ENCODE measurements at places on chromosomes 5 and 9.

DNA sequence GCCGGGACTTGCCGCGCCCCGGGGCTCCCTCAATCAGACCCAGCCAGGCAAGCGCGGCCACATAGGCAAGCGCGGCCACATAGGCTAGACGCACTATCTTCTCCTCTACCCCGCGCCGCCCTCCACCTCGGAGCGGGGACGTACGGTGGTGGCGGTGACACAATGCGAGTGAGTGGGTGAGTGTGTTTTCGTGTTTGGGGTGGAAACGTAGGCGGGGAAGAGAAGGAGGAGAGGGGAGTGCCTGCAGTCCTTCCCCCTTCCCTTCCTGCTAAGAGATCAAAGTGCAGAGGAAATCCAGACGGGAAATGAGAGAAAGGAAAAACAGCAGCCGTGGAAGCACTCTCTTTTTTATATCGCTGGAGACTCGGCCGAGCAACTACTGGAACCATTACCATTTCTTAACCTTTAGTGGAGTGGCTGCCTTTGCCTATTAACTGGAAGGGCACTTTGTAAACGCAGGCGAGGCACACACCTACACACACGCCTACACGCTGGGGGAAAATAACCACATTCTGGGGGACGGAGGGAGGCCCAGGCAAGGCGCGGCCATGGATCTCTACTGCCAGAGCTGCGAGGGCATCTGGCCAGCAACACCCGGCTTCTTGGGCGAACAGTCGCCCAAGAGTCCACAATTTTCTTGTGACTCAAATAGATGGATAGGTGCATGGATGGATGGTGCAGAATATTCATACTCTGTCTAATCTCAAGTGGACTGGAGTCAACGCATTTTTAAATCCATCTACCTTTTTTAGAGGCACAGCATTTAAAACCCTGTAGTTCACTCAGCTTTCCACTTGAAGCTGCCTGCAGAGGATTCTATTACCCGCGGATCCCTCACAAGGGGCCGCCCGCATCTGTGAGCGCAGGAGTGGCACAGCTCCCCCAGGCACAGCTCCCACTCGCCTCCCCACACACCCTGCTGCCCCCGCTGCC lies 2.1 kb downstream of the EDIL3 start:
- DNase-seq: peak; percentile 19

DNA sequence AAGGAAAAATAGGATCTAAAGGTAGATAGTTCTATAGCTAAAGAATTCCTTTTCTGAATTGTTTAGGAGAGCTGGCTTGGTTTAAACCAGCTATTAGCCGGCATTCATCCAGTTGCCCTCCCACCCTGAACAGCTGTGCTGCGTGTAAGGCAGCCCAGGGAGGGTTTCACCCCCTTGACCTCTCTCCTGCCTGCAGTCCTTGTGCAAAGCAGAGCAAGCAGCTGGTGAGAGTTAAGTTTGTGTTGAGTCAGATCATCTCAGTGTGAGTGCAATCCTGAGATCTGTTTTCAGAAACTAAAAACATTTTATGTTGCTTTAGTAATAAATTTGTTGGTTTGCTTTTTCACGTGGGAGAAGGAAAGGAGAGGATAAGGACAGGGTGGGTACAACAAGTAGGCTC lies 13.0 kb downstream of the SLC25A25 start:
- peak; percentile 88 for DNase-seq

DNA sequence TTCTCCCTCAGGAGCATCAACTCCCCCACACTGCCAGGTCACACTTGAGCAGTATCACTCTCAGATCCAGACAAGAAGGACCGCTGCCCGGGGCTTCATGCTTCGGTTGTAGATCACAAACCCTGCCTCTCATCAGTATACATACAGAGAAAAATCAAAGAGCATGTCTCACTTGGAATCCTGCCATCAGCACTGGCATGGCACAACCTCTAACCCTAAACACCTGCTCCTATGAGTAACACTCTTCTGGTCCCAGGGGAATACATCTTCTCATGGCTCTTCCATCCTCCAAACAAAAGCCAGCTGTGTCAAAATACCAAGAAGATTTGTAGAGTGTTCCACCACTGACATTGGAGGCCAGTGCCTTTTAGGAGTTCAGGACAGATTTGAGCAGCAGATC lies 84.8 kb upstream of the MIER3 start:
- DNase-seq: no peak

DNA sequence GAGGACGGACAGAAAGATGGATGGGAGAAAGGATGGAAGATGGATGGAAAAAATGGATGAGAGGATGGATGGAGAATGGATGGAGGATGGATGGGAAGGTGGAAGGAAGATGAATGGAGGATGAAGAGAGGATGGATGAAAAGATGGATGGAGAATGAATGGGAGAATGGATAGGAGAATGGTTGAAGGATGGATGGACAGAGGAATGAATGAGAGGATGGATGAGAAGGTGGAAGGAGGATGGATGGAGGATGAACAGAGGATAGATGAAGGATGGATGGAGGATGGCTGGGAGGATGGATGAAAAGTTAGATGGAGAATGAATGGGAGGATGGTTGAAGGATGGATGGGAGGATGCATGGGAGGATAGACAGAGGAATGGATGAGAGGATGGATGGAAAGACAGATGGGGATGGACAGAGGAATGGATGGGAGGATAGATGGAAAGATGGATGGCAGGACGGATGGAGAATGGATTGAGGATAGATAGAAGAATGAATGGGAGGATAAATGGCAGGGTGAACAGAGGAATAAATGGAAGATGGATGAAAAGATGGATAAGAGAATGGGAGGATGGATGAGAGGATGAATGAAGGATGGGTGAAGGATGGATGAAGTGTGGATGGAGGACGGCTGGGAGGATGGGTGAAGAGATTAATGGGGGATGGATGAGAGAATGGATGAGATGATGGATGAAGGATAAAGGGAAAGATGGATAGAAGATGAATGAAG lies 217.7 kb upstream of the IER5L start:
- no peak for DNase-seq

- peak; percentile 16 for DNase-seq
These were observed 56.7 kb upstream of the EQTN start for GRCh38 chr9:27353474-27354229.

DNA sequence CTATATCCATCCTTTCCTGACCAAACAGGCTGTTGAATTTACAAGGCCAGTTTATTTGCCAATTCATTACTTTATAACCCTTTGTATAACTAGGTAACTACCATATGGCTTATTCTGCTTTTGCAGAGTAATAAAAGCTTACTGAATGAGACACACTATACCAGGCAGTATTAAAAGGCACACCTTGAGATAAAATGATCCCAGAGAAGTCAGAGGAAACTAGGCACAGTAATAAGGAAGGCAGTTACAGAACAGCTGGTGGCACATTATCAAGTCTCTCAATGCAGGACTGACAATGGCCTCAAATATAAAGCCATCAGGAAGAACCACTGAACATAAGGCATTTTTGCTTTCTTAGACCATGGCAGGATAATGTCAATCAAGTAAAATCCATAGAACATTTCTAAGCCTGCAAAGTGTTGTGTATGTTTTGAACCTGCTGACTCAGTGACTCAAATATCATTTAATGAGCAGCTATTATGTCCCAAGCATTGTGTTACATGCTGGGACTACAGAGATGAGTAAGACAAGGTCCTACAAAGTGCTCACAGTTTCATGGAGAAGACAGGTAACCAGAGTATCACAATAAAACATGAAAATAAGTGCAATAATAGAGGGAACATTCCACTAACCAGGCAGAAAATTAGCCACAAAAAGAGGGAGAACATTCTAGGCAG lies 52.5 kb downstream of the OXCT1 start:
- no peak for DNase-seq

- DNase-seq: peak; percentile 74
These were observed 71.6 kb upstream of the FRRS1L start for GRCh38 chr9:109238655-109239054.

DNA sequence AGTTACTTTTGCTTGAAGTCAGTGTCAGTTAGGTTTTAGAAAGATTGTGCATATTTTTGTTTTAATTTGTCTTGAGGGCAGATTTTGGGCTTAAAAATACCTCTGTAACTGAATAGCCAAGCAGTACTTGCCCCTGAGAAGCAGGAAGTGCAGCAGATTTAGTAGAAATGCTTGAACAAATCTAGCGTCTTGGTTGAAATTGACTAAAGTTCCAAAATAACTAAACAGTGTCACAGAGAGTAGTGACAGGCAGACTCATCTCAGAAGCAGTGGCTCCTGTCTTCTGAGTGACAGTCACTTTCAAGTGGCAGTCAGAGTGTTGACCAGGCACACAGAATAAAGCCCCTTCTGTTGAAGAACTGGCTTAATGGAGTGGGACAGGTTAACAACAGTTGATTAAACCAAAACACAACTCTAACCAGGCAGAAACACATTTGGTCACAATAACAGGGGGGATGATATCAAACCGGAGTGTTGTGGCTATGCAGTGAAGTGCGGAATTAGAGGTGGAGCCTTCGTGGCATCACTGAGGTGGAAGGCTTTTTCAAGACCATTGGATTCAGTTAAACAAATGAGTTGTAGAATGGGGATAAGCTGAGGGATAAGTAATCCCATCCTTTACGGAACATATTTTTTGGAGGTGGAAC lies 29.1 kb downstream of the TRIO start:
- DNase-seq: no peak

DNA sequence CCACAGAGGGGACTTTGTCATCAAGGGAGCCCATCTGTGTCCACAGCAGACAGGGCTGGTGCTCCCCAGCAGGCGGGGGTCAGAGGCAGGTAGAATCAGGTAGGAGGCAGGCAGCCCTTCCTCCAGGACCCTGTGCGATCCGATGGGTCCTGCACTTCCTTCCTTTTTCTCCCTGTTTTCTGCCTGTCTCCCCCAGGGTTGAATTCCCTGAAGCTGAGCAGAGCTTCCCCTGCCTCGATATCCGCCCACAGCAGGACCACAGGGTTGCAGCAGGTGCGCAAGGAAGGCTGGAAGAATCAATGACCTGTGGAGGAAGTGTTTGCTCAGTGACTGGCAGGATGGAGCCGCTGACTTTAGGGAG lies 69.2 kb downstream of the MRPL36 start:
- DNase-seq: no peak

- DNase-seq: no peak
These were observed 106.1 kb upstream of the ALDH1B1 start for GRCh38 chr9:38286357-38286756.

- DNase-seq: peak; percentile 47
These were observed 8.2 kb downstream of the NR2F1-AS1 start for GRCh38 chr5:93572608-93573353.

GRCh38 chr9:93248386-93249040 lies 64.6 kb downstream of the WNK2 start:
- no peak for DNase-seq

GRCh38 chr9:93303258-93303771 lies 119.4 kb downstream of the WNK2 start:
- peak; percentile 7 for DNase-seq

DNA sequence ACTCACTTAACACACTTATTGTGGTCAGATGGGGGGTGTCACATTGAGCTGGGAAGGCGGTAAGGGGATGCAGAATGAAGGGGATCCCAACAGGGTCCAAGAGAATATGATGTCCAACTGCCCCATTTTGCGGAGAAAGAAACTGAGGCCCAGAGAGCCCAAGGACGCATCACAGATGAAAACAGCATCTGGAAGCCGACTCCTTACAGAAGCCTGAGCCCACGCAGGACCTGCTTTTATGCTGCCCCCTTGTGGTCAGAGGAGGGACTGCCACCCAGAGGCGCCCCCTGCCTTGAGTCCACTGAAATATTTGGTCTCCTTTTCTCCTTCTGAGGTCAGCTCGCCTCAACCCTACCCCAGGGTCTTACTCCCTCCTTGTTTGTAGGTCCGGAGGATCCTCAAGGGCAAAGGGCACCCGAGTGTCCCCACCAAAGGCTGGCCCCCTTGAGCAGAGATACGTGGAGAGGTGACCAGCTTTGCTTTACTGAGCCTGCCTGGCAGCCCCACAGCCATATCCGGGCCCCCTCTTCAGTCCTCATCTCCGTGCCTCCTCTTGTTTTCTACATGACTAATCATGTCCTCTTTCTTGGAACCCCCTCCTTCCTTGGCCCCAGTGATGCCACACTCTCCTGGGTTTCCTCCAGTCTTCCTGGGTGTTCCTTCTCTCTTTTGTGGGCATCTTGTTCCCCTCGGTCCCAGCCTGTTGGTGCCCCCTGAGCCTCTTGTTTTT lies 30.0 kb upstream of the TTLL11 start:
- peak; percentile 91 for DNase-seq

DNA sequence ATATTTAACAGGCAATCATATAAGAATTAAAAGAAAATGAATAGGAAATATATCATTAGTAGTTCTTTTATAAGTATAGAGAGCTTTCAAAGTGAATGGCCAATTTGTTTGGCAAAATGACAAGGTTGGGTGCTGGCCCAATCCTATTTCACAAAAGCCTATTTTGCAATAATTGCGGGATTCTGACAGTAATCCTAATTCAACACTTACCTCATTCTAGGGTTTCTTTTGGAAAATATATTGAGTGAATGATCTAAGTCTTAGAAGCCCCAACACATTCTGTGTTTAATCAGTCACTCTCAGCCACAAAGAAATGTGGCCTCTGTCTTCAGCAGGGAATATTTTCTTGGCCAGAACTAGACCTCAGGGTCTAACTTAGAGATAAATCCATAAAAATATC lies 835.9 kb upstream of the ZNF608 start:
- no peak for DNase-seq

- no peak for DNase-seq
These were observed 22.3 kb downstream of the LEAP2 start for GRCh38 chr5:132895719-132896305.

GRCh38 chr5:58322453-58322852 lies 137.4 kb downstream of the PLK2 start:
- peak; percentile 27 for DNase-seq

DNA sequence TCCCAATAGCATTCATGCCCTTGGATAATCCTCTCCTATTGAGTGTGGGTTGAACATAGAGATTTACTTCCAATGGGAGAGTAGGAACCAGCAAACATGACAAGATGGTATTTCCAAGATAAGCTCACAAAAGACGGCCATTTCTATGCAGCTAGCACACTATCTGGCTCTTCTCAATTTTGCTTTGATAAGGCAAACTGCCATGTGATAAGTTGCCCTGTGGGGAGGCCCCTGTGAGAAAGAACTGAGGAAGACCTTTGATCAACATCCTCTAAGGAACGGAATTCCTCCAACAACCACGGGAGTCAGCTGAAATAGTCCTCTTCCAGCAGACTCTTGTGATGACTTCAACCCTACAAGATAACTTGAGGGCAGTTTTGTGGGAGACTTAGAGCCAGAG lies 211.9 kb upstream of the TRPM3 start:
- no peak for DNase-seq

DNA sequence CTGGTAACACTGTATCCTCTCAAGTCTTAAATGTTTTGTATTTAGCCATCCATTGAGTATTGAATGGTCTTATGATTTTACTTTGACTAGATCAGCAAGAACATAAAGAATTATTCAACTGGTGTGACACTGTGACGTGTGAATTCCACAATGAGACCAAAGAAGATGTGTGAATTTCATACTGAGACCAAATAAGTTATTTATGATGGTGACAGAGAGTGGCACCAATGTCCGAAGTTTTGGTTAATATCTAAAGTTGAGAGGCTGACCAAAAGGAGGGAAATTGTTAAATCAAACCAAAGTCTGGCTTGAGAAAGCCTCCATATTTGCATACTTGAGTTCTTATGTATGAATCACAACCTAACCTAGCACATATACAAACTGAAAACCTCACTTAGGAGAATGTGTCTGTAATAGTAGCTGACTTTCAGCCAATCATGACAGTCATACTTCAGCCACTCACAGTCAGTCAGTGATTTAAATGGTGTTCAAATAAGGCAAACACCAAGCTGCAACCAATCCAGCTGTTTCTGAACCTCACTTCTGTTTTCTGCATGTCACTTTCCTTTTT lies 31.5 kb upstream of the FAM170A start:
- DNase-seq: no peak
